ENCODE measurements at places on chromosomes 7 and 10.
A peak's percentile ranks its signal among the peaks of the same experiment; 100 is the strongest.

- no peak for DNase-seq
Observed at GRCh38 chr10:60757420-60757895, 20.8 kb upstream of the CDK1 start.

GRCh38 chr7:7103343-7104313 is 78.7 kb upstream of the C1GALT1 start:
- peak; percentile 21 for DNase-seq

DNA sequence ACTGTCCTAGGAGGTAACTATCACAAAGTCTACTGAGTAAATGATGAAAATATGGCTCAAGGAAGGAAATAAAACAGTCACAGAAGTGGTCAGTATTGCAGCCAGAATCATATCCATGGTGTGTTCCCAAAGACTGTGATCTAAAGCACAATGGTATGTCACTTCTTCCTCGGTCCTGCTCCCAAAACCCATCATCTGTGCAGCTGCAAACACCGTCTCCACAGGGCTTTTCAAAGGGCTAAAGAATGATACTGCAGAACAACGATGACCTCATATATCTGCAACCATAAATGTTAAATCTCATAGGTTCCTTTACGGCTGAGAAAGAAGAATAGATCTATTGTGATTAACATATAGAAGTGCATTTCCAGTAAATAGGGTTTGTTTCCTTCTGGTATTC is 465.0 kb downstream of the GRID1 start:
- no peak for DNase-seq

DNA sequence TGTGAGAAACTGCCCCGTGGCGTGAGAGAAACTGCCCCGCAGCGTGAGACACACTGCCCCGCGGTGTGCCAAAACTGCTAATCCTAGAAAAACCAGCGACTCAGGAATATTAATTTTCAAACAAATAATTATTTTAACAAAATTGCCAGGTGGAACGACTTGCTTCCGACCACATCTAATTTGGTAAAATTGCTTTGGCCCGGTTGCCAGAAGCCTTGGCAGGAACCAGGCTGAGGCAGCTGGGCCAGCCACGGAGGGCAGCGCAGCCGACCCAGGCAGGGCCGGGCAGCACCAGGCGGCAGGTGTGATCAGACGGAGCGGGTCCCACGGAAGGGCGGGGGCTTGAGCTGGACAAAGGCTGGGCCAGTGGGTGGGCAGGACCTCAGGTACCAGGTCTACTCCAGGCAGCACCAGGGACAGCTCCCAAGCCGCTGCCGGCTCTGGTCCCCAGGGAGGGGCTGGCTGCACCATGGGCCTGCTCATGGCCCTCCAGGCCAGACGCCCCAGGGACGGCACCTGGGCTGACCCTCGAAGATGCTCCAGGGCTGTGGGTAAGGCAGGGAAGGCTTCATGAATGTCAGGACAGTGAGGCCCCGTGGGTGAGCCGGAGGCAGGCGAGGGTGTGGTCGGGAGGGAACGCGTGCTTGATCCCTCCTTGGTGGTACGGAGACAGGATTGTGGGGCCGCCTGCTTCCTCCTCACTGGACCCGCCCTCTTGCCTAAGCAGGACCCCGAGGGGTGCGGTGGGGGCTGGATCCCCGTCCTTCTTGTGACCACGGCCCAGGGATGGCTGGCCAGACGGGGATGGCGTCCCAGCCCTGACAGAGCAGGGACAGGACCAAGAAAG is 7.7 kb upstream of the ADGRA1 start:
- no peak for DNase-seq

- no peak for DNase-seq
Observed at GRCh38 chr10:4649886-4650508, 176.0 kb upstream of the AKR1E2 start.

DNA sequence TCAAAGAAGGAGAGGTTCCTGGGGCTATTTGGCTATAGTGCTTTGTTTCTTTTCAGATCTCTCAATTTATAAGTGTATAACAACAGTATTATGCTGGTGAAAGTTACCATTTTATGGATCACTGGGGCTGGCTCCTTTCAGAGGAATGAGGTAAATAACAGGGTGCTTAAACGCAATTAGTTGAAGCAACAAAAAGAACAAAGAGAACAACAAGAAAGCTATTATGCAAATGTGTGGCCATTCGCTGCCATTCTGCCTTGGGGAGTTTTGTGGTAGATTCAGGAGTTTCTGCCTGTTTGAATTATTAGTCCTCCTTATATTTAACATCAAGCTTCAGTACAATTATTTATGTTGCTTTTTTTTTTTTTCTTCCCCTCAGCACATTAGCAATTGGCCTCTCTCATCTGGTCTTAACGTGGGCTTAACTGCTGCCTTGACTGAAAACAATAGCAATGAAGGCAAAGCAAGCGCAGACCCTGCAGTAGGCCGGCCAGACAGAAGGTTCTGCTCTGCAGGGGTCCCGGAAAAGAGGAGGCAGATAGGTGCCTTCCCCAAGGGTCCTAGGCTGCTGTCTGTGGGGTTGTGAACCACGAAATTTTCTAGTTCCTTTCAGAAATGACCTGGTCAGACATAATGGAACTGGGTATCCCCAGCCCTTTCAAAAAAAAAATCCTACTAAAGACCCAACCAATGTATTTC is 339.9 kb upstream of the PODXL start:
- no peak for DNase-seq

GRCh38 chr10:78539247-78539766 is 505.6 kb downstream of the RPS24 start:
- no peak for DNase-seq

GRCh38 chr7:28433699-28434219 is 21.4 kb downstream of the CREB5 start:
- no peak for DNase-seq

GRCh38 chr10:29609696-29610095 is 25.1 kb downstream of the SVIL start:
- no peak for DNase-seq

GRCh38 chr7:102132209-102132752 is 154.4 kb upstream of the SH2B2 start:
- DNase-seq: no peak

DNA sequence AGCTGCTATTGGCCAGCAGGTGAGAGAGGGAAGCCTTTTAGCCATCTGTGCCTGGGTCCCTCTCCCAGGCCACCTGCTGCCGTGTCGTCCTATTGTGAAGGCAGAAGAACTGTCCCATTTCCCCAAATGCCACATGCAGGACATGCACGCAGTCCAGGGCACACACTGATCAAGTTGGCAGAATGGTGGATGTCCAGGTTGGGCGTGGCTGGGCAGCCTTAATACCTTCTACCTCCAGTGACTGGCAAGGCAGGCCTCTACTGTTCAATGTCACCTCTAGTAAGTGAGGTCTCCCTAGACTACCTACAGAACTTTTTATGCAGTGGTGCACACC is 37.6 kb downstream of the ALOX5 start:
- DNase-seq: no peak

DNA sequence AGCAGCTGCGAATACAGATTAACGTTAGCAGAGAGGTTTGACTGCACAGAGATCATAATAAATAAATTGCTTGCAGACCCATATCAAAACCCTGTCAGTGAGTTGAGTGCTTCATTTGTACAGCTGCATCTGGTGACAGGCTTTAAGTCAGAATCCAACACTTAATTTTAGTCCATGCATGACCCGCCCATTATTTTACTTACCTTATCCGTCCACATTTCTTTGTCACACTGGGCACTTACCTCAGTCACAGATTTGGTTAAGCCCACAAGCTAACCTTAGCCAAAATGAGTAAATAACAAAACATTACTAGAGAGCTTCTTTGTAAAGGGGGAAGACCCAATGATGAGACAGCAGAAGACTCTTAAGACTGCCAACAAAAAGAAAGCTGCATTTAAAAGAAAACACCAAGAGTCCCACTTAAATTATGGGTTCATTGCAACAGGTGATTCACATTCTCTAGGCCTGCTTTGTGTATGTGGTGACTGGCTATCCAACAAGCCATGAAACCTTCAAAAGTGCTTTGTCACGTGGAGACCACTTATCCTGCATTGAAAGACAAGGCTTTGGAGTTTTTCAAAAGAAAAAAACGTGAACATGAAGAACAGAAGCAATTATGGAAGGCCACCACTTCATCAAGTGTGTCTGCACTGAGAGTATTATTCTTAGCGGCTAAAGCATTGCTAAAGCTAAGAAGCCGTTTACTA is 32.2 kb downstream of the PHTF2 start:
- no peak for DNase-seq

- no peak for DNase-seq
Observed at GRCh38 chr10:52313256-52313932, 687 bp upstream of the DKK1 start.

GRCh38 chr10:55158633-55159032 is 357.6 kb upstream of the PCDH15 start:
- no peak for DNase-seq

DNA sequence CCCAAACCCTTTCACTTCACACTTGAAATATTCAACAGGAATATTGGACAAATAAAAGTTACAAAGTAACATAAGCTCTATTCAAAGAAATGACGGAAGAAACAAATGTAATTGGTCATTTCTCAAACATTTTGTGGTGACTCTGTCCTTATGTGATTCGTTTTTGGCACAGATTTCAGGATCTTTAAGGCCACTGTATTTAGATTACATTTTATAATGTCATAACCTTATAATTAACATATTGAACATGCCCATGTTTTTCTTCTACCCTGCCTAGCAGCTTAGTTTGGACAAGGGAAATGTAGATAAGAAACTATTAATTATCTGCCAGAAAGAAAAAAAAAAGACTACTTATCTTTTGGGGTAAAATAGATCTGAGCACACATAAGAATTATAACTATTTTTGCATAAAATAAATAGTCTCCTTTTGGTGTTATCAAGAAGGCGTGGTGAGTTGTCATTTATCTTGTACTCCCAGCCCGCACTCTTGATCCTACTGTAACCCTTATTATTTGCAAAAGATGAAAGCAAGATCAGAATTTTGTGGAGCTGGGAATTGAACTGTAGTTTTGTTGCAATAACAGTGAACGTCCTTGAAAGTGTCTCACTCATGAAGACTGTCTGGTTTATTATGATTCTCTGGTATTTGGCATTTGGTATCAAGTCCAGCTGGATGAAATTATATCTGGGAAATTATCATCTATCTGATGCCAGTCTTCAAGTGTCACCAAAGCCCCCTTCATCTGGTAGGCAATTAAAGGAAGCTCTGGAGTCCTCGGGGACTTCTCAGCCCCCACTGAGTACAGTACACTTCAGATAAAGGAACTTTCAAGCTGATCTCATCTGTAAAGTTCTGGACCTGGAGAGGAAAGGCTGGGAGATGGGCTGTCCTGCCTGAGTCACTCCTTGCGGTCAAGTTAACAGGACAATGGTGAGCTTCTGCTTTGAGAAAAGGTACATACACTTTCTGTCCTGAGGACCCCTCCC is 175.7 kb upstream of the INHBA start:
- DNase-seq: no peak

GRCh38 chr7:155011086-155011485 is 8.2 kb upstream of the PAXIP1 start:
- no peak for DNase-seq

DNA sequence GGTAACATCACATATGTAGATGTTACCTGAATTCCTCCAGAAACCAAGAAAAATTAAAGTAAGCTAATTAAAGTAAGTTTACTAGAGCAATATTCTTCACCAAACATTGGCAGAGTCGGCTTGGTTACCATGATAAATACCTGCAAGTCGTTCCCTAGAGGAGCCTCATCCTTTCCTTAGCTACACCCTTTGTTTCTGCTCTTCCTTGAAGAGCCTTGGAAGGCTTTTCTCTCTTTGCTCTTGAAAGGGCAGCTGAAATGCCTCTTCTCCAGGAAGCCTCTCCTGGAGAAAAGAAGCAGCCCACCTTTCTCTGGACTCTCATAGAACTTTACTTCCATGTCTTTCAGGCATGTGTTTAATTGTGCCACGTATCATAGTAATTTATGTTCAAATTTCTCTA is 34.9 kb upstream of the CALD1 start:
- no peak for DNase-seq

DNA sequence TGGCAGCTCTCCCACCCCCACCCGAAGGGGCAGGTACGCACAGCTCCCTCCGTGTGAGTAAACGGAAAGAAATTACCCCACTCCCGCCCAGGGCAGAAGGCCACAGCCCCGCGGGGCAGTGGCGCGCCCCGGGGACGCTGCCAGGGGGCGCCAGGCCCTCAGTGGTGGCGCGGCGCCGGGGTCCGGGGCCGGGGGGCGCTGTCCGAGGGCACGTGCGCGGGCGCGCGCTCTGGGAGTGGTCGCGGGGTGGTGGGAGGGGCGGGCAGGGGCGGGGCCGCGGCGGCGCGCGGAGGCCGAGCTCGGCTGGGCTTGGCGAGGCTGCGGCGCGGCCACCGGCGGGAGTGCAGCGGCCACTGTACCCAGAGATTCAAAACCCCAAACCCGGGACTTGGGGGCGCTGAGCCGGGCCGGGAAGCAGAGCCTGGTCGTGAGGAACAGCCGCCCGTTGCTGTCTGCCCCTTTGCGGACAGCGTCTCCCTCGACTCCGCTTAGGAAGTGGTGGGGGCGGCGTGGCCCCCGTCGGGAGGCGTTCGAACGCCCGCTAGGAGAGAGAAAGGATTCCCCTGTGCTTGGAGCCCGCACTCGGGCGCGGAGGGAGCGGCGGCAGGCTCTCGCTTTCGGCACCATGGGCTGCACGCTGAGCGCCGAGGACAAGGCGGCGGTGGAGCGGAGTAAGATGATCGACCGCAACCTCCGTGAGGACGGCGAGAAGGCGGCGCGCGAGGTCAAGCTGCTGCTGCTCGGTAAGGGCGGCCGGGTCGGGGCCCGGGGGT is at the start of gene GNAI1:
Gene GNAI1, plus strand, starts transcription at position 296 of the 773 bp plus-strand sequence. Its CDS starts 330 bp downstream, at position 626.
- no peak for DNase-seq

DNA sequence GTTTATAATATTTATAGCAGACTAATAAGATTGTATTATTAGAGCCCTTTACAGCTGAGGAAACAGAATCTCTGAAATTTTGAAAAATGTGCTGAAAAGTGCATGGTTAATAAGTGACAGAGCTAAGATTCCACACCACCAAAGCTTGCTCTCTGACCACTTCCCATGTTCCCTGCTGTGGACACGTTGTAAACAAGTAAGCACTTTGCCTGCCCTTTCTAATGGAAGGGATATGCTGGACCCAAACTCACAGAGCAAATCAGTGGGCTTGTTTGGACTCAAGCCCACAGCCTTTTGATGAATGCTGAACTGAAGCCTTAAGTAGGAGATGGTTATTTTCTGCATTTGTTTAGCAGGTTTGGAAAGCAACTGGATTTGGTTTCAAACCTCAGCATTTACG is 214.0 kb upstream of the TMEM72 start:
- DNase-seq: no peak
